DMS 273 treated with DMSO at 0.1 percent for 48 hours (cell line): ENCODE measurements at places on chromosomes 1 and 21.

DNA sequence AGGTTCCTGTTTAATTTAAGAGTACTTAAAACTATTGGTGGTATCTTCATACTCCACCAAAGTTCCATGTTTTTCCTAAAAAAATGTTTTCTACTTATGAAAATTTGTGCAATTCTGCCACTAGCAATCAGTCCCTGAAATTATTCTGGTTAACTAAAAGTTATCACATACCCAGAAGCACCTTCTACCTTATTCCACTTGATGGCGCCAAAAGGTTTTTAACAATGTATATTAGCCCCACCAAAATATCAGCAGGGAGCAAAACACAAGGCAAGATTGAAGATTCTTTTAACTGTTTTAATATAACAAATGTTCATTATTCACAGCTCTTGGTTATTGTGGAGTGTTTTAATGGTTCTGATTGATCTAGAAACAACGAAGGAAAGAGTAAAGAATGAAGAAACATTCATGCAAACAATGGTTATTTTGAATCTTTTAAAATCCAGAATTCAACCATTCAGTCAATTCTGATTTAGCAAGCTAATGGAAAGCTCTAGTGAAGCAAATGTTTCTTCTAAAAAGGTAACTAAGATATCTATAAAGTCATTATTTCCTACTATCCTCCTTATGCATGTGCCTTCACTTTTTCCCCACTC, 67.2 kb downstream of the TTLL7 start:
- DNase-seq, result no peak

DNA sequence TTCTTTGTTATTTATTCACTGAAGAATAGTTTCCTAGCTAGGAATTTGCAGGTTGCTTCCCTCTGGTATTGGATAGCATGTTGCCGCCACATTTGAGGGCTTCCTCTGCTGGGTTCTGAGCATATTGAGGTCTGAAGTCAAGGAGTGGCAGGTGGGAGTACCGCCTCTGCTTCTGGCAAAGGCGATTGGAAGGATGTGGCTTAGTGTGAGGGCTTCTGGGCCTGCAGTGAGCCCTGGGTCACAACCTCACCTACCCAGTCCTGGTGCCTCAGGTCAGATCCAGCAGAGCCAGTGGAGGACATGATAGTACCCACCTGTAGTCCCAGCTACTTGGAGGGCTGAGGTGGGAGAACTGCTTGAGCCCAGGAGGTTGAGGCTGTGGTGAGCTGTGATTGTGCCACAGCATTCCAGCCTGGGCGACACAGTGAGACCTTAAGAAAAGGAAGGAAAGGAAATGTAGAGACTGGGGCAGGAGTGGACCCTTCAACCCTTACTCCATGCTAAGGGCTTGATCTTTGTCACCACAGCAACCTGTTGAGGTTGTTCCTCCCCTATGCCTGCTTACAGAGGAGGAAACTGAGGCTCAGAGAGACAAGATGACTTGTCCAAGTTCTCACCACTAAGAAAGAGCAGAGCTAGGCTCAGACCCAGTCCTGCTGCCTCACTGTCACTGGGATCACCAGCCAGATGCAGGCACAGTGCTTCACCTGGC, 22.8 kb downstream of the A3GALT2 start:
- DNase-seq, result no peak

GRCh38 chr1:171898941-171899340, 57.6 kb downstream of the DNM3 start:
- DNase-seq, result no peak

DNA sequence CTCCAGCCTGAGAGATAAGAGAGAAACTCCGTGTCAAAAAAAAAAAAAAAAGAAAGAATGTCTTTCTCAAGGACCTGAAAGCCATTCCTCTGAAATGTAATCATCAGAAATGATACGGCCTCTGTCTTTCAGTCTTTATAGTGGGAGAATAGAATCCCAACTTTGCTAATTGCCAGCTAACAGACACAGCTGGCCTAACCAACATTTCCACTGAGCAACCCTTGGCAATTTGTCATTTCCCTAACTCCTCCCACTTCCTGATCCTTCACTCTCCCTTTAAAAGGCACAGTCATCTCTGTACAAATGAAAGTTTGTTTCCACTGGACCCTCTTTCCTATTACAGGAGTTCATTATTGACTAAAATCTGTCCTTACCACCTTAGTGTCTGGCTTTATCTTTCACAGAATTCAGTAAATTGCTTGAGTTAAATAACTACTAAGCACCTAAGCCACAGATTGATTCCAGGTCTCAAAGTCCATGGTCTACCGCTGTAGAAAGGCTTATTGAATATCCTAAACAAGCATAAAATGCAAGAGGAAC, 4.3 kb upstream of the CBR1 start:
- no peak for DNase-seq

DNA sequence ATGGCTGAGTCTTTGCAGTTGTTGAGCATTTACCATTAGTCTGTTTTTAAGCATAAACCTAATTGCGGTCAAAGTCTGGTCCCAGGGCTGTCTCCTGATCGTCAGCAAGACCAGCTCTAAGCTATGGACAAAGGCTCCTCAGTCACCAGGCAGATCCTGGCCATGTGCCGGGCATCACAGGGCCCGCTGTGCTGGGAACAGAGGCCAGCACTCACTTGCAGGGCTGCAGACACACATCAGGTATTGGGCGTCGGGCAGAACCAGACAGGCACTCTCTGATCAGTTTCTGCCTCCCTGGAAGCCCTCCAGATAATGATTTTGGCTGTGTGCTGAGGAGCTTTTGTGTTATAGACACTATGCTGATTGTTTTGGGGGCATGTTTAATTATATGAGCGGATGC, 26.6 kb downstream of the TMEM51 start:
- DNase-seq, result no peak

- no peak for DNase-seq
Observed at GRCh38 chr1:176626572-176627061, 163.6 kb downstream of the PAPPA2 start.

DNA sequence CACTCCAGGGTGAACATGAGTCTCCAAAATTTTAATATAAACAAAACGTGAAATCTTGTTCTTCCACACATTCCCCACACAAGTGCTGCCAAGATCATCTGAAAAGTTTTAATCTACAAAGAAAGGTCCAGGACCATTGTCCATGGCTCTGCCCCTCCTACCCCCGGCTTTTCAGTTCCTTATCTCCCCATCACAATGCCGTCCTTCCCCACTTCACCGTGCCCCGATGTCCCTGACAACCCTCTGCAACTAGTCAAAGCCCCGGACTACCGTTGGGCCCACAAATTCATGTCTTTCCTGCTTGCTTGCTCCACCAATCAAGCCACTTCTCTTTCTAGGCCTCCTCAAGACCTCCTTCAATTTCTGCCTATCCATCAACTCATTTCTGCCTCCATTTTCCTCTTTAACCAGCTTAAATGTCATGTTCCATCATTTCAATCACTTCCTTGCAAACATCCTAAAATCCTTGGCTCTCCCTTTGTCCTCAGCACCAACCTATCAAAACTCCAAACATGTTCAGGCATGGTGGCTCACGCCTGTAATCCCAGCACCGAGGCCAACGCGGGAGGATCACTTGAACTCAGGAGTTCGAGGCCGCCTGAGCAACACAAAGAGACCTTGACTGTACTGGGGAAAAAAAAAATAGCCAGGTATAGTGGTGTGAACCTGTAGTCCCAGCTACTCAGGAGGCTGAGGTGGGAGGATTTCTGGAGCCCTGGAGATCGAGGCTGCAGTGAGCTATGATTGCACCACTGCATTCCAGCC, 14.0 kb upstream of the BMP8B start:
- DNase-seq, result no peak

DNA sequence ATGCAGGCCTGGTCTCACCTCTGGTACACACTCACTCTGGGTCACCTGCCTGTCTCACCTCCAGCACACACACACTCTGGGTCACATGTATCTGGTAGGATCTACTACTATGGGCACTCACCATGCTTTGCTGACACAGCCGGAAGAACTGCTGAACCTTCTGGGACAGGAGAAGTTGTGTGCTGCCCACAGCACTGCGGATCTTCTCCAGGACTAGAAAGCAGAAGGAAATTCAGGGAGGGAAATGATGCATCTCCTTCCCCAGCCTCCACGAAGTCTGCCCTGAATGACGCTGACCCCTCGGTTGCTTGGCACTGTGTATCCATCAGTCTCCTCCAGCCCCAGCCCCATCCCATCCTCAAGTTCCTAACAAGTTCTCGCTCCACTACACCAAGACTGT, 7.9 kb upstream of the SMIM12 start:
- no peak for DNase-seq

DNA sequence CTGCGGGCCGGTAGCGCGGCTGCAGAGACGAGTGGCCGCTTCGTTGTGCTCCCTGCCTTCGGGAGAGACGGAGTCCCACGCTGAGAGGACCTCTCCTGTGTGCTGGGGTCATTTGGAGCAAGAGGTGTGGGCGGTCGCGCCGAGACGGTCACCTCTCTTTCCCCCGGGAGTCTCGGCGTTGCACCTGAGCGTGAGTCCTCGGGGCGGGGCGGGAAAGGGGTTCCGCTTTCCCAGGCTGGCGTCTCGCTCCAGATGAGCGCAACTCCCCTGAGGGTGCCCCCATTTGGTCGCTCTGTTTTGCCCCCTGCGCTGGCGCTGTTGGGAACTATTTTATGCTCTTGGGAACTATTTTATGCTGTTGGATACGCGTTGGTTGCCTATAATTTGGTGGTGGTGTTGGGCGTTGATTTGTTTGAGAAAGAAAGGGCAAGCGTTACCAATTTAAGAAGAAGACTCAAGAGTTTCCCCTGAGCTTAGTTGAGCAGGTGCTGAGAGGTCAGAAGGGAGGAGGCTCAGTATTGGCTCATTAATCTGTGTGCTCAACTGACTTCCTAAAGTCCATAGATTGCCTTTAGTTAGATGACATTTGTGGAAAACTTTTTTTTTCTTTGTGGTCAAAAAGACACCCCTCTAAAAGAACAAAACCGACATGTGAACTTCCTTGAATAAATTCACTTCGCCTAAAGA, 683 bp downstream of the LRRC8B start:
- peak; percentile 29 for DNase-seq
